8988T (cell line): ENCODE measurements at places on chromosomes 11 and 22.

- no peak for DNase-seq
Measured at GRCh38 chr11:132244846-132245245, 874.4 kb downstream of the NTM start.

- DNase-seq = no peak
Measured at GRCh38 chr11:131867457-131868257, 497.2 kb downstream of the NTM start.

DNA sequence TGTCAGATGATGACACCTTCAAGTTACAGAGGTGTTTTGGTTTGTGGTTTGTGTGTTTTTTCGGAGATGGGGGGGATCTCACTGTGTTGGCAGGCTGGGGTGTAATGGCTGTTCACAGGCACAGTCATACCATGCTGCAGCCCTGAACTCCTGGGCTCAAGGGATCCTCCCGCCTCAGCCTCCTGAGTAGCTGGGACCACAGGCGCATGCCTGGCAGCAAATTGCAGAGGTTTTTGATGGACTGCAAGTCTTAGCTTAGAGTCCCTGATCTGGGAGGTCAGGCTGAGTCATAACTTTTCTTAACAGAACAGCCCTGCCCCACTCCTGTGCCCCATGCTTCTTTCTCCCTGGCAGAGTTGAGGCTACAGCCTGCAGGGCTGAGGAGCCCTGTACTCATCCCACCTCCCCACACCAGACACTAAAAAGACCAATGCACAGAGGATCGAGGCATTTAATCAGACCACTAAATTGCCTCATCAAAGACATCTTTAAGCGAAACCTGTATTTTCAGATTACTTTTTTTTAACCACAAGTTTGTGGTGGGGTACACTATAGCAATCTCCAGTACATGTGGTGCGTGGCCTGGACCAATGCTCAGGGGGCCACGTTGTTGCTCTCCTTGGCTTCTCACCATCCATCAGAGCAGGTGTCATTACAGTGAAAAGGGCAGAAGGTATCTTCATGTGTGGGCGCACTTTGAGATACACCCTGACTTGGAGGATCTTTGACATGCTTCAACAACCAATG, 17.1 kb upstream of the ADORA2A start:
- no peak for DNase-seq

DNA sequence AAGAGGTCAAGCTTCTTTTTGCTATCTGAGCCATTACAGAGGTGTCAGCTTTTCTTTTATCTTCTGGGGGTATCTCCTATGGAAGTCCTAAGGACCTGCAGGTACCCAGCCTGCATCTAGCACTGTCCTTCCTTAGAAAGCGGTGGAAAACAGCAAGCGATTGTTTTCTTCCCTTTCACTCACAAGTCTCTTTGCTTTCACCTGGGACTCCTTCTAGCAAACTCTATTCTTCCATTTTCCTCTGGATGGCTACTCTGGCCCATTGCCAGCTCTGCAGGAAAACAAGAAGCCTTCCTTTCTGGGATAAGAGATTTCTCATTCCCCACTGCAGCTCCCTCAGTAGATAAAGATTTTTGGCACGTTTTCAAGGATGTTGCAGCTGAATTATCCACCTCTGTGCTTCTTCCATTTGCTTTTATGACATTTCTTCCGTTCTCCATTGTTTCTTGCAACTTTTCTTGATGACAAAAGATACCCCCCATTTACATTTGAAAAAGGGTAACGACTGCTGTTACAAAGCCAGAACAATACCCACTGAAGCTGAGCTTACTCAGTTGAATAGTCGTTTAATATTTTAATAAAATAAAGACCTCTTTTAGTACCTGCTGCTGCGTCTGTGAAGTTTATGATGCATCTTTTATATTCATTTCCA, 40.2 kb upstream of the BDNF start:
- no peak for DNase-seq

- no peak for DNase-seq
Measured at GRCh38 chr11:47976931-47977330, 3.4 kb upstream of the PTPRJ start.

DNA sequence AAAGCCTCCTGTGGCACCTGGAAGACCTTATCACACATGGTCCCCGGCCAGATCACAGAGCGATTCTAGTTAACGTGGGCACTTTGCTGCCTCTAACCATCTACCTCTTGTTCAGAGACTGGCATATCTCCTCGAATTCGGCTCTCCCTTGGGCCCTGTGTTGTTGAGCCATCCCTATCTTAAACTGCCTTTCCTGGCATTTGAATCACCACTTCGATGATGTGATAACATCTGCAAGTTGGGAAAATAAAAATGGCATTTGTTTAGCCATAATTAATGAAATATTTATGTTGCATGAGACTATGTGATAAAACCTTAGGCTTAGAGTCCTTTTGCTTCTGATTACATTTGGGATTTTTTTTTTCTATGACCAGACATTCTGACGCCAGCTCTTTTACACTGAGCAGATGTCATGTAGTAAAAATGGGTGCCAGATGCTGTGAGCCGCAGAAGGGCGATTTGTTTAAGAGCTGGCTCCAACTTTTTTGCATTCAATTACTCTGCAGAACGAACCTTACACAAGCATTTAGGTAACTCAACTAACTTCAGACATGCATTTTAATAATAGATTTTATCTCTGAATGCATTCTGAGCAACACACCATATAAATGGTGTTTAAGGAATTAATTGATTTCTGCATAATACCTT, 58.5 kb upstream of the PARVA start:
- DNase-seq = no peak

GRCh38 chr11:44130751-44131150, 35.3 kb downstream of the EXT2 start:
- no peak for DNase-seq

DNA sequence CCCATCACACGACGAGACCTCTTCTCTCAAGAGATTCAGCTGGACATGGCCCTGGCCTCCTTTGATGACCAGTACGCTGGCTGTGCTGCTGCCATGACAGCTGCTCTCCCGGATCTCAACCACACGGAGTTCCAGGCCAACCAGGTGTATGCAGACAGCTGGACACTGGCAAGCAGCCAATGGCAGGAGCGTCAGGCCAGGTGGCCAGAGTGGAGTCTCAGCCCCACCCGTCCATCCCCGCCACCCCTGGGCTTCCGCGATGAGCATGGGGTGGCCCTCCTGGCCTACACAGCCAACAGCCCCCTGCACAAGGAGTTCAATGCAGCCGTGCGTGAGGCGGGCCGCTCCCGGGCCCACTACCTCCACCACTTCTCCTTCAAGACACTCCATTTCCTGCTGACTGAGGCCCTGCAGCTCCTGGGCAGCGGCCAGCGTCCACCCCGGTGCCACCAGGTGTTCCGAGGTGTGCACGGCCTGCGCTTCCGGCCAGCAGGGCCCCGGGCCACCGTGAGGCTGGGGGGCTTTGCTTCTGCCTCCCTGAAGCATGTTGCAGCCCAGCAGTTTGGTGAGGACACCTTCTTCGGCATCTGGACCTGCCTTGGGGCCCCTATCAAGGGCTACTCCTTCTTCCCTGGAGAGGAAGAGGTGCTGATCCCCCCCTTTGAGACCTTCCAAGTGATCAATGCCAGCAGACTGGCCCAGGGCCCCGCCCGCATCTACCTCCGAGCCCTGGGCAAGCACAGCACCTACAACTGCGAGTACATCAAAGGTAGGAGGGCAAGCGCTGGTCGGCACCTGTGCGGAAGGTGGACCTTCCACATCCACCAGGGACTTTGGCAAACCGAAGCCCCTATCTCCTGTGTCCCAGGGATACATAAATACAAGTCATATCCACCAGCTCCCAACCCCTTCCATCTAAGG, 11.3 kb downstream of the CHRNA10 start:
- no peak for DNase-seq

- DNase-seq = no peak
Measured at GRCh38 chr11:10019906-10020682, 273.9 kb downstream of the SBF2 start.

DNA sequence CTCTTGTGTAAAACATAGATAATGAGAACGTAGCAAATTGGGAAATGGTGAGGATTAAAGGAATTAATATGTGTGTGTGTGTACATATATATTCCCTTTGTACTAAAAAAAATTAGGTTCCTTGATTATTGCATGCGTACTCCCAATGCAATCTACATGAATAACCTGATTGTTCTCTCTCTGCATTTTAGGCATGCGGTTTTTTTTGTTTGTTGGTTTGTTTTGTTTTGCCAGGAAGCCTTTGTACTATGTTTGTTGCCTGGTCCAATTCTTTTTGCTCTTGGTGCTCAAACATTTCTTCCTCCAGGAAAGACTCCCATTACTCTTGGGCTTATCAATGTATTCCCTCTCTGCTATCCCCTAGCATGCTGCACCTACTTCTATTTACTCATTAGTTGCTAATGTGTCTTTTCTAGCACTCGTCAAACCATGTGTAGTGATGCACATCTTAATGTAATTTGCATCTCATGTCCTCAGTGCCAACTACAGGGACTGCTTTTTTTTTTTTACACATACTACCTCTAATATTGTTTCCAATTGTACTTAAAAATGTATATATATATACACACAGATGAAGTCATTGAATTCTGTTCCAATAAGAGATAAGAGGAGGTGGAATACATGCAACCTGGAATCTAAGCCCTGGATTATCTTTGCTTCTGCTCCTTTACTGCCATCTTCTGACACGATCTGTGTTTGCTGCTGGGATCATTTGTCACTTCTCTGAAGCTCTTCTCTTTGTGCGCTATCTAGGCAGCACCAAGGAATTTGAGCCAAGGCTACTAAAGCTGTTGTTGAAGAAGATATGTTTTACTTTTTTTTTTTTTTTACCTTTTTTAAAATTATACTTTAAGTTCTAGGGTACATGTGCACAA, 197.2 kb upstream of the ANO3 start:
- DNase-seq = no peak

GRCh38 chr11:118705111-118705741, 25.8 kb upstream of the TREH start:
- no peak for DNase-seq

DNA sequence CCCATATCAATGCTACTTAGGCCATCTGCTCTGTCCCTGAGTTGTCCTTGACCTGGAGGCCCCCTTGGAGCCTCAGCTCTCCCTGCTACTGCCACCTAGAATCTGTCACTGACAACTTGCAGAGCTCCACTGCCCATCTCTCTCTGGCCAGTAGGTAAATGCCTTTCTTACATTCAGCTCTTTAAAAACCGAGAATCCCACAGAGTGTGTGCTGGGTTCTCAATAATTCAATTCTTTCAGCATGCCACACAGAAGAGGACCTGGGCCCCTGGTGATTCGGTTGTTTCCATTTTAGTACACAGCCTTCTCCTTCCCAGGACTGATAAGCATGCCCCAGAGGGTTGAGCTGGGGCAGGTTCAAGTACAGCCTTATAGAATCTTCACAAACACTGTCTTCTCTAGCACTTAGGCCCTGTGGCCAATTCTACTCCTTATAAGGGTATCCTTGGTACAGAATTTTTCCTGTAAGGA, 22.0 kb upstream of the IPO7 start:
- no peak for DNase-seq

DNA sequence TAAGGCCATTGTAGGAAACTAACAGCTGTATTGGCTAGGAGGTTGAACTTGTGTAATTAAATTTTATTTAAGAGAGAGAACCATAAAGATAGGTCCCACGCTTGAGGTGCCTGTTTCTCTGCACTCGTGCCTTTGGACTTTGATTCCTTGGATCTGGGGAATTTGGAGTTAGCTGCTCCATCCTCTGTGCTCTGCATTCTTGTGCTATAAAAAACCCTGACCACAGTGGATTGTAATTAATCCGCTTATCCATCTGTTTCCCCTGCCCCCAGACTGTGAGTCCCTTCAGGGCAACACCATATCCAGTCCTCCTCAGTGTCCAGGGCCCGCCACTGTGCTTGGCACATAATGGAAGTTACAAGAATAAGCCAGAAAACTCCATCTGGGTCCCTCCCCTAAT, 169.8 kb downstream of the SPON1 start:
- no peak for DNase-seq

DNA sequence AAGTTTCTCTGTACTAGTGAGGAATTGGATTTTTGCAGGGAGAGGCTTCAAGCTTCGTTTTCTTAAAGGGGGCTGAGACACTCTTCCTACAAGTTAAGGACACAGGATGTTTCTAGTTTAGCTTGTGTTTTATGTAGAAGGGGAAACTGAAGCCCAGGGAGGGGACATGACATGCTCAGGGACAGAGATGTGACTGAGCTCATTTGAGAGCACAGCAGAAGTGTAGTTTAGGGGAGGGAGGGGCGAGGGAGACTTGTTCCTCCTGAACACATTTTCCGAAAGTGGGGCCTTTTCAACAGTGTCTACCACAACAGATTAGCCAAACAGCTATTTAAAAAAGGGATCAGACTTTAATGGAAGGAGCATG, 148.1 kb downstream of the FBXO7 start:
- no peak for DNase-seq

GRCh38 chr11:2799881-2800654, 85.5 kb downstream of the CDKN1C start:
- no peak for DNase-seq

DNA sequence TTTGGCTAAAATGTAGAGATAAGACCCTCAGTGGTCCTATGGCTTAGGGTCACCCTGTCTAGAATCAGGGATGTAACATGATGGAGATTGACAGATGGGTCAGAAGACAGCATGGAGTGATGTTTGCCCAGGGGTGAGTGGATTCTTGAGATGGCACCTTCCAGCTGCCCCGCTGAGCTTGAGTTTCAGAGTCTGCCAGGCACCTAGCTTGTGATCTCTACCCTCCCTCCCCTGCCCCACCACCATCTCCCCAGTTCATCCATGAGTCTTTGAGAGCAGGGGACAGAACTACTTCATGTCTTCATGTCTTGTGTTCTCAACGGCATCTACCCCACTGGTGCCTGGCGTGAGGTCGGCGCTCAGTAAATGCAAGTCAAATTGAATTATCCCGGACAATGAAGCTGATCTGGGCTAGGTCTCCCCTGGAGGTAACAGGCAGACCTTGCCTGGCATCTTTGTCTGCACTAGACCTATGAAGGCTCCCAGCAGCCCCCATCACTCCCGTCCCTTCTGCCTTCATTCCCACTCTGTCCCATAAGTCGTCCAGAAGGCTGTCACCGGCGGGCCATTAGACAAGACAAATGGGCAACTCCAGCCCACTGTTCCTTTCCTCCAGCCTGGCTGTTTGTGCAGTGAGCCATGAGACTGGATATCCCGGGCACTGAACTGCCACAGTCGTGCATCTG, 239.2 kb upstream of the TBCEL start:
- no peak for DNase-seq

DNA sequence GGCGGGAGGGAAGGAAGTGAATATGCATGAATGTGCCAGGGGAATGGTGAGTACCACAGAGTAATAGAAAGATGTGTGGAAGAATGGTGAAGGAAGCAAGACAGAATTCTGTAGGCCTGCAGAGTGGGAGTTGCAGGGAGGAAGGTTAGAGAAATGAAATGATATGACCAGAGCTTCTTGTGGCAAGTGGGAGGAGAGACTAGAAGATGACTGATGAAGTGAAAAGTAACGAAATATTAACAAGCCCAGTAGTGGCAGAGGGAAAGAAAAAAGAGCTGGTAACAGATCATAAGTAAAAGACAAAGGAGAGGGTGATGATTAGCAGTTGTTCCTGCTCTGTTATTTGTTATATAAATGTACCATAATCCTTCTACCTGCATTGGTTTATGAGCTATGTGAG, 1.0 kb upstream of the ALKBH8 start:
- no peak for DNase-seq
